ENCODE measurements at places on chromosomes 16 and 17.

DNA sequence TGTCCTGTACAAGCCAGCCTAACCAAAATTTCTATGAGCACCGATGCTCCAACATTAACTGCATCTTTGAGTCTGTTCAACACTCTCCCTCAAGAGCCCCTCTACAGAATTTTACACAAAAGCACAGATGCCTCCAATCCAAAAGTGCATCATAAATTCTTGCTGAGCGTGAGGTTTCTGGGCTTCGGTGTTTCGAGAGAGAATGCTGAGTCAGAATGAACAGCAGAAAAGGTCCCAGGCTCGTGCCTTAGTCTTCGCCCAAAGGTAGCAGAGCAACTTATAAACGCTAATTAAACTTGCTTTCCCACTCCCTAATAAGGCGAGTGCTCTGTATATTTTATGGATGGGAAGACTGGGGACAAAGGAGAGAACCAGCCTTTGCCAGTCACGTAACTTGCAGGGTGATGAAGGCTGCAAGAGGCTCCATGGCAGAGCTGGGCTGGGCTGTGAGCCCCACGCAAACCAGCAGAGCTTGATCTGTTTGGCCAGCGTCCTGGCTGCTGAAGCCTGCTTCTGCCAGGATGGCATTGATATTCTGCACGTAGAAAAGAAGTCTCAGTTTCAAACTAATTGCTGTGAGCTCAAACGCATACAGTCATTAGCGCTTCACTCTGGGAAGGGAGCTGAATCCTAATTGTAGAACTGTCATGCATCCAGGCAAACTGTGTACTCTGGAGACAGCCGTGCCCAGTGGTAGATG is 138.5 kb downstream of the DNAH9 start:
- DNase-seq, result no peak

GRCh38 chr16:10964891-10965326 is 20.5 kb downstream of the CLEC16A start:
- no peak for DNase-seq

- no peak for DNase-seq
Observed at GRCh38 chr16:58906981-58907715, 173.0 kb upstream of the GOT2 start.

- peak; percentile 97 for DNase-seq
Observed at GRCh38 chr17:45172541-45173286, 11.0 kb downstream of the HEXIM2 start.

- no peak for DNase-seq
Observed at GRCh38 chr16:78192734-78193488, 93.5 kb downstream of the WWOX start.
